ENCODE measurements at places on chromosomes 5 and 9.

- DNase-seq = no peak
These were observed 146.3 kb upstream of the FSTL4 start for GRCh38 chr5:133758641-133759040.

DNA sequence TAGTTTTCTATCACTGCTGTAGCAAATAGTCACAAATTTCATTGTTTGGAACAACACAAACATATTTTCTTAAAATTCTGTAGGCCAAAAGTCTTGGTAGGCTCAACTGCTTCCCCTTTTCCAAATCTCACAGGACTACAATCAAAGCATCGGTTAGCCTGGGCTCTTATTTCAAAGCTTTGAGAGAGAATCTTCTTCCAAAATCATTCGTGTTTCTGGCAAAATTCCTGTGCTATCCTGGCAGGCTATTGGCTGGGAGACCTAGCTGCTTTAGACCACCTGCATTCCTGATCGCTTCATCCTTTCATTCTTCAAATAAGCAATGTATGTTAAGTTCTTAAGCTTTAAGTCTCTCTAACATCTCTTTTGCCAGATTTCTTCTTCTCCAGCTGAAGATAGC, 629.8 kb upstream of the CDH18 start:
- no peak for DNase-seq

DNA sequence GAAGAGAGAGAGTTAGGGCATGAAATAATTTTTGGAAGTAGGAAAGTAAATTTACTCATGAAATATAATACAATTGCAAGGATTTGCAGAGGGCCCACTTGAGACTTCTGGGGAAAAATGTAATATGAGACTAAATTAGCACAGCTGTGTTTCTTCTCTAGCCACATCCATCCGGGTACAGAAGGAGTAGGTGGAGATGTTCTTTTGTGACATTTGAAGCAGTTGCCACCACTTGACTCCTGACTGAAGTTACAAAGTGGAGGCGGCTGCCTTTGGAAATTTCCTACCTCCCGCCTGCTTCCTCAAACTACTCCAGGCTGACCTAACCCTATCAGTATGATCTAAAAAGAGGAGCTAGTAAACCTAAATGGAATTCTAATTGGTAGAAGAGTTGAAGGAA, 58.1 kb upstream of the SHISAL2B start:
- DNase-seq = no peak

DNA sequence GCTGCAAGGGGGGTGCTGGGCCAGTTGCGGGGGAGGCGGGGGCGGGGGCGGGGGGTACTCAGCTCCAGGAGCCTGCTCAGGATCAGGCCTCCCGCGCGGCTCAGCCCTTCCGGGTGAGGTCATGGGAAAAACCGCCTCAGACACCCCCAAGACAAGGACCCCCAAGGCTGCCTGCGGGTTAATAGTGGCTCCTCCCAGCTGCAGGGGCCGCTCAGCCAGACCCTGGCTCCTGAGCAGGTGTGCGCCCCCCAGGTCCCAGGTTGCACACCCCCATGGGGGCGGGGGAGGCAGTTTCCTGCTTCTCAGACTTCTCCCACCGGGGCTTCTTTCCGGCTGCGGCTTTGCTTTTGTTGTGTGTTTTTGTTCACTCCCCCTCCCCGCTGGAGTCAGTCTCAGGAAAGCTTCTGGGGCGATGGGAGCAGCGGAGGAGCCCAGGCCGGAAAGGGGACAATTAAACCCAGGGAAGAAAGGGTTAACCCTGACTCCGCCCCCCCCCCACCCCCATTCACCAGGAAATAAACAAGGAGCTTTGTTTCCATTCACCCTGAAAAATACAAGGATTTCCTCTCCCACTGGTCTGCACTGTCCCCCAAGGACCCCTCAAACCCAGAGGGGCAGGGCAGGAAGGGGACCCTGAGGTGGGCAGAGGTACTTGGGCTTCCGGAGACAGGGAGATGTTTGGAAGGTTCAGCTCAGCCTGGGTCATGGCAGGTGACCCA, 42.3 kb upstream of the NOTCH1 start:
- DNase-seq = no peak

GRCh38 chr5:125056671-125057485, 310.4 kb upstream of the ZNF608 start:
- no peak for DNase-seq

GRCh38 chr9:126326228-126327005, at the start of gene MVB12B:
MVB12B (plus strand) TSS chr9:126326829; CDS start chr9:126326930, 101 bp downstream.
- no peak for DNase-seq

DNA sequence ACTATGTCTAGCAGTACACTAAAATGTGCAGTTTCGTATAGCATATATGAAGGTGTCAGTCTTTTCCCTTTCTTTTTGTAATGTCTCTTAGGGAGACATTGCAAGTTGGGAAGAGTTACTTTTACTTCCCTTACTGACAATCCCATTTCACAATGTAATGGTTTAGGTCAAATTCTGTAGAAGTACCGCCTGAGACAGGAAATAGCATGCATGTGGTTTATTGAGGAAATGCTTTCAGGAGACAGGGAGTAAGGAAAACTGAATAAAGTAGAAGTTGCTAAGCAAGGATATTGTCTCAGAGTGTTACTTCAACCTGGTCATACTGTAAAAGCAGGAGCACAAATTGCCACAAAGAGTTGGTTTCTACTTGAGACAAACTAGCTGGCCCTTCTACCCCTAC, 32.1 kb upstream of the MSANTD3 start:
- DNase-seq = no peak

DNA sequence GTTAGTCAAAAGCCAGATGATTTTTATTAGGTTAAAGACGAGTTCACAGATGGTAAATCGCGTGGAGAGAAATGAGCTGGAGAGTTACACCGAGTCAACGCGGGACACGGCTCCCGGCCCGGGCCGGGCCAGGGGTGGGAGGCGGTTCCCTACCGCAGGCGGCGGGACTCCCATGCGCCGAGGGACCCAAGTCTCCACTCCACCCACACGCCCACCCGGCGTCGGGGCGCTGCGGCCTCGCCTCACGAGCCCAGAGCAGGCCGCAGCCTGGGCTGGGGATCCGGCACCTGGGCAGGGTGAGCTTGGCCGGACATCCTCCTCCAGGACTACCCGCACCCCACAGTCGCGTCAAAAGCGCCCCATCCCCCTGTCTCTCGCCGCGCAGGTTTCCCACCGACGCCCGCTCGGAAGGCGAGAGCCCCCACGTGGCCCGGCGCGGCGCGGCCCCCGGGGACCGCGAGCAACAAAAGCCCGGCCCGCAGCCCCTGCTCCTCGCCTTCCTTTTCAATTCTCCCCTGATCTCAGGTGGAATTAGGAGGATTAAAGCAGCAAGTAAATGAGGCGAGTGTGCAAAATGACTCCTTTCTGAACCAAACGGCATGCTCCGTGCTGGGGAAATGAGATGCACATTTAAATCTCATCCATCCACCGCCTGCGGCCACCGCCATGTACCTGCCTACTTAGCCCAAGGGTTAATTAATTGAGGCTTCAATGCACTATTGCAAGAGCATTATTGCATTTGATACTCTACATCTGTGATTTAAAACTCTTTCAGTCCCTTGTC, 196.5 kb upstream of the TBCA start:
- no peak for DNase-seq

- DNase-seq = no peak
These were observed 273.6 kb upstream of the TAS2R1 start for GRCh38 chr5:9903801-9904200.

DNA sequence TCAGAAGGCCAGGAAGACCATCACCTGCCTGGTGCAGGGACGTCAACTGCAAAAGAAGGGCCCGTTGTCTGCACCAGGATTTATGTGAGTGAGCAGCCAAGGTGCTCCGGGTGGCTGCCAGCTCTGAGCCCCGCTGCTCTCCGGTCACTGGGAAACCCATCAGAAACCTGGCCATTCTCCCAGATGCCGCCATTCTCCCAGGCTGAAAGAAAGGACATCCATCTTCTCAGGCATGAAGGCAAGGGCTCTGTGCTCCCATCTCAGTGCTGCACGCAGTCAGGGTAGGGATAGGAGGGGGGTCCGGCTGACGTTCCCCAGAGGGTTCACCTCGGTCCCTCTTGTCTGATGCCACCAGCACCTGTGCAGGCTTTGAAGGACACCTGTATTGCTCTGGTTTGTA, 158.4 kb downstream of the ERCC6L2 start:
- DNase-seq = no peak

GRCh38 chr9:73906671-73907070, 590.5 kb upstream of the RORB start:
- no peak for DNase-seq

GRCh38 chr9:132114102-132114707, 34.5 kb upstream of the MED27 start:
- DNase-seq = no peak

GRCh38 chr9:119283078-119283794, 86.0 kb downstream of the BRINP1 start:
- no peak for DNase-seq

DNA sequence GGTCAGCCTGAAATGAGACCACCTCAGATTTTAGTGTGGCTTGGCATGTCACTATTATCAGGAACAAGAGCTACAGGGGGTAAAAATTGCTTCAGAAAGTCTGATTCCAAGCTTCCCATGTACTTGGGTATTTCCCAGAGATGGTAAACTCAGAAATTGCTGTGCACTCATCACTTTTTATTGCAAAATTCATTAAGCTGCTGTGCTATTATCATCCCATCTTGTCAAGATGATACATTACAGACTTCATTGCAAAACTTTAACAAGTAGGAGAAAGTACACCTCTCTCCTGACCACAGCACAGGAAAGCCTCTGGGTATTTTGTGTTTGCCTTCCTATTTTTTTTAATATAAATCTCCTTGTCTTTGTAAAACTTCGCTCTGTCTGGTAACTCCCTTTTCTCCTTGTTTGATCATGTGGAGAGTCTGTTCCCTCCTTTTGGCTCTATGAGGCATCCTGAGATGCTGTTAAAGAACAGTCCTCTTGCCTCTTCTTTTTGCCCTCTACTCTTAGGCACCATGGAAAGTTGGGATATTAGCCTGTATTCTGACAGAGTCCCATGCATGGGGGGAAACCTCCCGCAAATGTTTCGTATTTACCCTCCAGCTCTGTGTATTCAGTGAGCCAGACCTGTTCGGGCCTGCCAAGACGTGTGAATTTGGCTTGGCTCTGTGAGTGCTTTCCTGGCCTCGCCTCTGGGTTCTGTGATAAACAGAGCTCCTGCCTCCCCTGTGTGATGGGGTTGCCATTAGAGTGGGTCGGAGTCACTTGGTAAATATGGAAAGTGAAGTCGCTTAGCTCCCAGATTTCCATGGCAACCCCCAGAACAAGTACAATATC, 260.7 kb downstream of the NR3C1 start:
- peak; percentile 49 for DNase-seq

GRCh38 chr5:132310141-132310834, 16.1 kb downstream of the SLC22A4 start:
- DNase-seq = no peak
